ENCODE measurements at places on chromosomes 4 and X. TPM values are rescaled to one million over a fixed set of nuclear protein-coding genes. Genes with fewer than 3 reads are reported as not detected.

AFF2 gene
- 3.4 TPM for total RNA-seq

CT45A2 gene
- not detected for total RNA-seq

LARP7 gene
- 45.8 TPM for total RNA-seq

TMPRSS11A gene
- total RNA-seq: not detected
